Articular chondrocyte of knee joint (primary cell): ENCODE measurements at places on chromosomes 11 and 22. TPM values are rescaled to one million over a fixed set of nuclear protein-coding genes. Genes with fewer than 3 reads are reported as not detected.

DESI1 gene
- total RNA-seq = 22.1 and 22.5 TPM in 2 replicates

BUD13 gene
- 12.3 and 17.2 TPM in 2 replicates for total RNA-seq

ART5 gene
- 0.26 and 0.54 TPM in 2 replicates for total RNA-seq

PRR33 gene
- under 0.01 TPM in 1 of 2 replicates, not detected in the other for total RNA-seq

P2RX3 gene
- total RNA-seq = 0.11 and 0.13 TPM in 2 replicates

MS4A4A gene
- total RNA-seq = not detected in 2 replicates

NCR3LG1 gene
- total RNA-seq = 6.4 and 14.4 TPM in 2 replicates

GP1BB gene
- total RNA-seq = 1.4 and 2.6 TPM in 2 replicates

B3GAT1 gene
- not detected in 2 replicates for total RNA-seq

MRPL48 gene
- 20.8 and 22.1 TPM in 2 replicates for total RNA-seq

SNX32 gene
- 1.2 and 2.2 TPM in 2 replicates for total RNA-seq

RANBP1 gene
- 117 and 128 TPM in 2 replicates for total RNA-seq

SSH3 gene
- total RNA-seq = 15.8 and 19.3 TPM in 2 replicates

MFRP gene
- 0.11 TPM in 1 of 2 replicates, not detected in the other for total RNA-seq

CST6 gene
- total RNA-seq = 3.0 and 7.6 TPM in 2 replicates

LDLRAD3 gene
- total RNA-seq = 14.8 and 15.5 TPM in 2 replicates

BET1L gene
- total RNA-seq = 22.0 and 23.9 TPM in 2 replicates

BBOX1 gene
- 0.11 TPM in 1 of 2 replicates, not detected in the other for total RNA-seq
